Activated CD4-positive, alpha-beta T cell treated with anti-CD3 and anti-CD28 coated beads, Interleukin-2, amount 50 U/mL, for 4 hours (primary cell): ENCODE measurements at places on chromosomes 2 and 18.

GRCh38 chr2:105184420-105184819, 57.1 kb upstream of the GPR45 start:
- DNase-seq = no peak

- no peak for DNase-seq
Observed at GRCh38 chr2:120551522-120551921, 184.1 kb upstream of the GLI2 start.

DNA sequence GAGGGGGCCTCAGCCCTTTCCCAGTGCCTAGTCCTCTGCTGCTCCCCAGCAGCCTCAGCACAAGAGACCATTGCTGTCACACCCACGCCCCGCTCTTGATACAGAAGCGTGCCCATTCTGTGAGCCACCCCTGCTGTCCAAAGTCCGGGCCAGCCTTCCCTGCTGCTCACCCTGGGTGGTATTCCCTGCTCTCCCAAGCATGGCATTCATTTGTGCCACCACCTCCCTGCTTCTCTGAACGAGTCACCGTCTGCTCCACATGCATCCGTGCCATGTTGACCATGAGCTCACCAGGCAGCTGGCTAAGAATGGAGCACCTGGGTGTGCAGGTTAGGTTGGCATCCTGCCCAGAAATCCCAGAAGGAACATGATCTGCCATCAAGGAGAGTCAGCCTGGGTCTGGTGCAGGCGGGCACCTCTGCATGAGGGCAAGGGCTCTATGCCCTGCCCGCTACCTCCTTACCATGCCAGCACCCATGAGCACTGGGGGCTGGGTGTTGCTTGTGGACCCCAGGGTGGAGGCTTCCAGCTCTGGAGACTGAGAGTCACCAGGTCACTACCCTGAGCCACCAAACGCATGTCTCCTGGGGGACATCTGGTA, 63.0 kb downstream of the TWIST2 start:
- no peak for DNase-seq

DNA sequence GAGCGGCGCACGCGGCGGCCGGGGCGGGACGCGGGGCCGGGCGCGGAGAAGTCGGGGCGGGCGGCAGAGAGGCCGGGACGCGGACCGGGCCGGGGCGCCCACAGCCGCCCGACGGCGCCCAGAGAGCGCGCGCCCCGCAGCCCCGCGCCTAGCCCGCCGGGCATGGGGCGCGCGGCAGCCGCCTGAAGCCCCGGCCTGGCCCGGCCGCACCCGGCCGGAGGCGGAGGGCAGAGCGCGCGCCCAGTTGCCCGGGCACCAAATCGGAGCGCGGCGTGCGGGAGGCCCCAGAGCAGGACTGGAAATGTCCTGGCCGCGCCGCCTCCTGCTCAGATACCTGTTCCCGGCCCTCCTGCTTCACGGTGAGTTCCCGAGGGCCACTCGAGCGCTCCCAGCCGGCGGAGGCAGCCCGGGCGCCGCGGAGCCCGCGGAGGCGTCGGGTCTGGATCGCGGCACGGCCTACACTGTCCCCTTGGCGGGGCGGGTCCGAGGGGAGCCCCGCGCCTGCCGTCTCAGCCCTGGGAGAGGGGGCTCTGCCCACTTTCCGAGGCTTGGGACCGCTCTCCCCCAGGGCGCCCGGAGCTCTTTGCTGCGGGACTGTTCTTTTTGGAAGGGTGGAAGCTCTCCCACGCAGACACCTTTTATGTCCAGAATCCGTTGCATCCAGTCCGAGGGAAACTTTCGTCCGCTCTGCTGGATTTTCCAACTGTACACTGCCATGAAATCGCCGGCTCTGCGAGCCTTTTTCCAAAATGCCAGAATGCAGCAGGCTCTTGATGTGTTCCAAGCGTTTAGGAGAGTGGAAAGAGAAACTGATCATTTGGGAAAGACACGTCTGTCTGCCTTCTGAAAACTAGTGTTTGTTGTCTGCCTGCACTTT, 484 bp downstream of the APCDD1 start:
- no peak for DNase-seq

GRCh38 chr2:238651306-238652052, 196.4 kb upstream of the TWIST2 start:
- no peak for DNase-seq

DNA sequence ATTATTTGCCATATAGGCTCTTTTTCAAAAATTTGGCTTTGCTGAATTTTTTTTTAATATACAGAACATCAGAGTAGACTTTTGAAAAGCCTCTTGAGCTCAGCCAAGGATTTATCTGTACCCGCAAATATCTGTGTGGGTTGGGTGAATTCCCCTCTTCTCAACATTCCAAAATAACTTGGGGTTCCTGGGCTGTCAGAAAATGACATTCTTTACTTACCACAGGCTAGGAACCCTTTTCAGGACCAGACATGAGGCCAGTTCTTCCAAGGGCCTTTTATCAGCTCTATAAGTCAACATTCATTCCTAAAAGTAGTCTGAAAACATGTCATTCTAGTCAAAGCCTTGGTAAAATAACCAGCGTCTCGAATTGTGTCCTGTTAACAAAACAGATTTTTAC, 28.8 kb upstream of the FEZ2 start:
- DNase-seq = no peak

GRCh38 chr18:5196253-5197031, 615 bp downstream of the AKAIN1 start:
- DNase-seq = no peak

GRCh38 chr18:77442393-77442792, 192.7 kb downstream of the GALR1 start:
- DNase-seq = no peak

DNA sequence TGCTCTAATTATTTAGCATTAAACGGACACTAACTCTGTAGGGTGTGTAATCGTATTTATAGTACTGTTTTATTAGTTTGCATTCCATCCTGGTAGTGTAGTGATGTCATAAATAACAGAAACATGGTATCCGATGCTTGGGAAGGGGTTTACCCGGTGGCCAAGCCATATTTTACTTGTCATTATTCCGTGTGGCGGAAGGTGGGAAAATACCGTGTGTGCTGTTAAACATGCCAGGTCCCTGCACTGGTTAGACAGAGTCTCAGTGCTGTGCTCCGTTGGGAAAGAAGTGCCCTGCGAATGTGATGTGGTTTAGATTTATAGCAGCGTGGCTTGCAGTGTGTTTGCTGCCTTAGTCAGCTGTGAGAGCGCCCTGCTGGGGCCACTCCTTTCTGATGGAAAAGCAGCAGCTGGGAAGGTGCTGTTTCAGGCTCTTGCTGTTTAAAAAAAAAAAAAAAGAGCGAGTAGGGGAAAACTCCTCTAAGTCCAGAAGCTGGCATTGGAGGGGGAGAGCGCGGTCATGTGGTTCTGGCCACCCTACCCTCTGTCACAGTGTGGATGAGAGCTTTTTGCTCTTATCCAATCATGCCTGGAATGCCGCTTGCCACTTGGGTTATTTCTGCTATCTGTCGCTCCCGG, 211.0 kb downstream of the NEDD4L start:
- DNase-seq = no peak

GRCh38 chr18:49178321-49178720, 227.6 kb upstream of the SMAD7 start:
- no peak for DNase-seq

GRCh38 chr2:239407112-239407511, 6.3 kb upstream of the HDAC4 start:
- no peak for DNase-seq

DNA sequence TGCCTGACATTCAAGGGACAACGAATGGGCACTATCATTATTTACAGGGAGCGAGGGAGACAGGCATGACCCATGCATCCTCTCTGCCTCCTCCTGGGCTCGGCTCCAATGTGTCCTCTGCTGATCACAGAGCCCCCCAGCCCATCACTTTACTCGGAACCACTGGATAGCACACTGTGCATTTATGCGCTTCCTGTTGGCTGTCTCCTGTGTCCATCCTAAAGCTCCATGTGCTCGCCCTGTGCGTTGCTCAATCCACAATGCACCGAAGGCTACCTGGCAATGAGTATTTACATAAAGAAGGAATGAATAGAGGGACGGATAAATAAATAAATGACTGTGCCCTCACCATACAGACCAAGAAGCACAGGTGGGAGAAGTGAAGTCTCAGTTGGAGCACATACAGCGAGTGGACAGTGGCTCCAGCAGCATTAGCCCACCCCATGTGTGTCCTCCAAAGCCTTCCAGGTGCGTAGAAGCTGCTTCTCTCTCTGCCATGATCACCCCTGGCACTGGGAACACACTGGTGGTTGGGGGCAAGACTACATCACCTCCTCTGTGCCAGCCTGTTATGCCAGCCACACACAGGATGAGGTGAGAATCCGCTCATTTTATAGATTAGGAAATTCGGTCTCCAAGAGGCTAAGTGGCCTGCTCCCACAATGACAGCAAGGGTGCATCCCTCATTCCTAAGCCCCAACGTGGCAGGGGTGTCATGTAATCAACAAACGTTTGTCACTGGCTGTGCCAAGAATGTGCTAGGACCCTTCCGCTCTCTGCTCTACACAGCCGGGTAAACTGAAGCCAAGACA, 2.3 kb upstream of the GDF7 start:
- DNase-seq = no peak

DNA sequence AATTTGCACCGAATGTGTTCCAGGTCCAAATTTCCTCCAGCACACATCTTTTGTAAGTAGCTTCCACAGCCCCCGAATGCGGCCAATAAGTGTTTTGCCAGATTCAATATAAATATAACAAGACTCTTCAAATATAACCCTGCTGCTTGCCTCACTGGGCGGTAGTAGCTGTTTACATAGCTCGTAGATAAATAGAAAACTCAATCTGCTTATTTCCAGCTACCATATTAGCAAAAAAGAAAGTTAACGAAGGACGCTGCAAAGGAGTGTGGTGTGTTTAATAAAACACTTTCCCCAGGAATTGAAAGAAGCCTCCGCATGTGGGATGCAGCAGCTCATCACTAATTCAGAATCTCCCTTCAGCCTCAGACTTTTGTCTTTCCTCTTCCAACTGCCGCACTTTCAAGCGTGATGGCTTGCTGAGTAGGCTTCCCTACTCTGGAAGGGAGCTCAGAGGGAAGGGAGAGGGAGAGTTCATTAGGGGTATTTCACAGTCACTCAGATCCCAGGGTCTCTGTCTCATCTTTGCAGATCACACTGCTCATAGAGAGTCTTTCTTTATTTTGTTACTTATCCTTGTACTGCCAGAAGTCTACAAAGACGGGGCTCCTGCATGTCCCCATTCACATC, 367.0 kb downstream of the RND3 start:
- DNase-seq = no peak

DNA sequence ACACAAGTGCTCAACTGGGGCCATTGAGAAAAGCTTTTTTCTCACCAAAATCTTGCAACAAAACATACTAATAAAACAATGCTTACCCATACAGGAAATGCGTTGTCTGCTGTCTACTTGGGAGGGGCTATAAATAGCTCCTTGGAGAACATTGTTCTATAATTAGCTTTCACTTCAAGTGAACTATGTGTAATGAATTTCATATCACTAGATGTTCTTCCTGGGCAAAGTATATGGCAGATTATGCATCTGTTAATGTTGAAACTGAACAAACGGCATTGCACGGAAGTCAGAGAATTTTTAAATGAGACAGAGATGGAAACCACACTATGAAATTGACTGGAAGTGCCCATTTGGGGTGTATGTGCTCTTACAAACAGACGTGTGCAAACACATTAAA, 6.4 kb upstream of the NPAS2 start:
- DNase-seq = no peak

GRCh38 chr2:98341241-98341640, 5.0 kb upstream of the CNGA3 start:
- DNase-seq = no peak

DNA sequence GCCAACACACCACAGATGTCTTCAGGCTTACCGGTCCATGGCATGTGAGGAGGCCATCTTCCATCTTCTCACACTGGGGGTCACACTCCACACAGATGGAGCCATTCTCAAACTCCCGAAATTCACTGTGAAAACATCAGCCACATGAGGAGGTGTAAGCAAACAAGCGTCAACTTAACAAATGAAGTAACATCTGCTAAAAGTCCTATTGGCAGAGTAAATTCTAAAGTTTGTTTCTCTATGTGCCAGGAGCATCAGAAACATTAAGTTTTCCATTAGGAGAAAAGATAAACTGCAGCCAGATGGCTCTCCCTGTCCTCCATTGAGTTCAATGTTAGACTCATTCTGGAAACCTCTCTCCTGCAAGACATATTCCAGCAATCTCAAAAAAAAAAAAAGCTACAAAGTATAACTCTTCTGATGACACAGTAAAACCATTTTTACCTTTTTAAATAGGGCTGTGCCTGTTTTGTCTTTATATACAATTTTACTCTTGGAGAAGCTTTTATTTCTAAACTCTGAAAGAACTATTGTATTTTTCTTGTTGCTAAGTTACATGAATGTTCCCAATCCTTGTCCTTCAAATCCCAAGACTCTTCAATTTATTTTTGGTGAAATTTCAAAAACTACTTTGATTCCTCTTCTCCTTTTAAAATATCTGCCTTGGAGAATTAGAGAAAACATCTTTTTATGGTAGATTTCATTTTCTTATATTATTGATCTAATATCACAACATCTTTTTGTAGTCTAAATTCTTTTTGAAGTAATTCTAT, 865.3 kb downstream of the ERBB4 start:
- no peak for DNase-seq

GRCh38 chr2:237639836-237640220, 12.4 kb downstream of the LRRFIP1 start:
- no peak for DNase-seq

DNA sequence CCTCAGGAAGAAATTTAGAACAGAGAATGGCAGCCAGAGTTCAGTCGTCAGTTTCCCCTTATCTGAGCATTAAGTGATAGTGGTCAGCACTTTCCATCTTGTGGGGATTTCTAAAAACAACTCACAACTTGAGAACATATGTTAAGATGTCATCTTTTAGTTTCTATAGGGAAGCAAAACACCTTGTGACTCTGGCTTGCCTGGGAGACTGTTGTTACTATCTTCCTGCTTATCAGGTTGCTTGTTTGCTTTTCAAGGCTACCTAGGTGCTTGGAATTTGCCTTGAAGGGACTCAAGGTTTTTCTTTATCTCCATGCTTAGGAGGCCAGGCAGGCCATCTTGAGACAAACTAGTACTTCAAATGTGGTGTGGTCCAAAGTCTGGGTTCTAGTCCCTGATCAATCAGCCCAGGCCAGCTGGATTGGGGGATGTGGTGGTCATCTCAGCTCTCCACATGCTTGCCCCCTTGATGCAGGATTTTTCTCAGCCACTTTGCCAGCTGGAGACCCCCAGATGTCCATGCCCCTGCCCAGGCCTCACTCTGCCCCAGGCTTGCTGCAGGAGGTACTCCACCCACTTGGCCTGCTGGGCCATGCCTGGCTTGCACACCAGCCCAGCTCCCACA, 125.9 kb downstream of the LYPD1 start:
- DNase-seq = no peak

- DNase-seq = no peak
Observed at GRCh38 chr18:42052122-42052708, 97.2 kb downstream of the PIK3C3 start.

DNA sequence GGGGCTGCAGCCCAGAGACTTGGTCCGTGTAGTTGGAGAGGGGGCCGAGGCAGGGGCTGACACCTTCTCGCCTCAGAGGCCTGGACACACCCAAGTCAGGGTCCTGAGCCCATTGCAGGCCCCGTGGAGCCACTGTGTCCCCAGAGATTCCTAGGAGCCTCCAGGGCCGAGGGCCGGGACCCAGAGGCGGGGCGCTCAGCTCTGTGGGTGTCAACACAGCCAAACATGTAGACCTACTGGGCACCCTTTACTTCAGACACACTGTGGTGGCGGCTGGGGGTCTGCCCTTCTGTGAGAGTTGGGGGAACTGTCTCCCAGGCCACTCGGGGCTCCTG, 459 bp upstream of the ESPNL start:
- no peak for DNase-seq

GRCh38 chr2:240259924-240260529, 119.6 kb upstream of the OTOS start:
- DNase-seq = no peak
